Adipocyte (in vitro differentiated cells): ENCODE measurements at places on chromosomes 1 and 21.

- no peak for DNase-seq
Observed at GRCh38 chr1:153025797-153026196, 5.2 kb upstream of the SPRR1B start.

GRCh38 chr1:193060938-193061337 is 1.5 kb downstream of the RO60 start:
- DNase-seq = peak; percentile 58

DNA sequence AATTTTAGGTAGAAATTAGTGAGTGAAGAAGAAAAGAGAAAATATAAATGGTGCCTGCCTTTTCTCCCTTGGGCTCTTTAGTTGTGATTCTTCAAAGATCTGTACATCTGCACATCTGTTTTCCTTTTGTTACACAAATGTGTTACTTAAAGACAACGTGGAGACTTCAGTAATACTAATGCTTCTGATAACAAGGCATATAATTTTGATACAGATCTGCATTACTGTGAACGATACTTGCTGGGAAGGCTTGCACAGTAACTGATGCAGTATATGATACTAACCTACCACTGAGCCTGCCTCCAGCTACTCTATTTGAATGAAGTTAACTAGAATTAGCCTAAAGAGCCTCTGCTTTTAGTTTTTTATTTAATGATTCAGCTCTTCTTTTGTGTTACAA is 244.6 kb downstream of the COL11A1 start:
- DNase-seq = no peak

DNA sequence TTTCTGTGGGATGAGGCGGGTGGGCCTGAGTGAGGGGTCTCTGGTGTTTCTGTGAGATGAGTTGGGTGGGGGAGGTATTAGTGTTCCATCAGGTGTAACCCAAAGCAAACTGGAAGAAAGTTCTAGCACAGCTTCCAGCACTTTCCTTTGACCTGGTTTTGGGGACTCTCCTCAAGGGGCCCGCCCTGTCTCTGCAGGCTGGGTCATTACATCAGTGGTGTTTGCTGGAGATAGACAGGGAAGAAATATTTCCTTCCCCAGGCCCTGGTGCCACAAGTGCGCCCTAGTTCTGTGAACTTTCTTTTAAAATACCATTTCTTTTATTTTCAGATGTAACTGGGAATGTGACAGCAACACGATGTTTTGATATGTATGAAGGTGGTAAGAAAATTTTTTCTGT is 16.5 kb upstream of the MX2 start:
- no peak for DNase-seq

- no peak for DNase-seq
Observed at GRCh38 chr21:42279341-42279871, 35.8 kb downstream of the TFF3 start.

DNA sequence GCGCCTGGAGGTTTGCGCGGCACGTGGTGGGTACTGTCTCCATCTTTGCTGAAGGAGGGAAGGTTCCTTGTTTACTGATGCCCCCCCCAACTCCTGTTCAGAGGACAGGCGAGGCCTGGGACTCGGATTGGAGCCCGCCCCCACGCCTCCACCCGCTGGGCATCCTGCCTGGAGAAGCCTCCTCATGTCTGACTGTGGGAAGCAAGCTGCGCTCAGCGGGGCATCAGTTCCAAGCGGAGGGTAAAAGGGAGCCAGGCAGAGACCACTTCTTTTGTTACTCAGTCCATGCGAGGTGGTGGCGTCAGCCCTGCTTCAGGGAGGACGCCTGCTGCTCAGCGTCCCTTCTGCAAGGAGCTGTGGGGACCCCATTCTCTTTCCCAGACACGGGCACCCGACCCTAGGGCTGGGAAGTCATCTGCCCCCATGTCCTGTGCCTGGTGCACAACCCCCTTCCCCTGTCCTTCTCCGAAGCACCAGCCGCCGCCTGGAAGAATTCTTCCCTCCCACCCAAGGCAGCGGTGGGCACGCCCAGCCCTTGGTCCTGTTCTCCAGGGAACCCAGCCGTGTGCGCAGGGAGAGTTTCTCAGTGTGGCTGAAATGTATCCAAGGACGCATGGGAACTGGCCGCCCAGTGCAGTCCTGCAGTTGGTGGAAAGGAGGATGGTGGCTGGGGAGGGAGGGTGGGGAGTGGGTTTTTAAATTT is 414.0 kb downstream of the CAMTA1 start:
- DNase-seq = no peak

DNA sequence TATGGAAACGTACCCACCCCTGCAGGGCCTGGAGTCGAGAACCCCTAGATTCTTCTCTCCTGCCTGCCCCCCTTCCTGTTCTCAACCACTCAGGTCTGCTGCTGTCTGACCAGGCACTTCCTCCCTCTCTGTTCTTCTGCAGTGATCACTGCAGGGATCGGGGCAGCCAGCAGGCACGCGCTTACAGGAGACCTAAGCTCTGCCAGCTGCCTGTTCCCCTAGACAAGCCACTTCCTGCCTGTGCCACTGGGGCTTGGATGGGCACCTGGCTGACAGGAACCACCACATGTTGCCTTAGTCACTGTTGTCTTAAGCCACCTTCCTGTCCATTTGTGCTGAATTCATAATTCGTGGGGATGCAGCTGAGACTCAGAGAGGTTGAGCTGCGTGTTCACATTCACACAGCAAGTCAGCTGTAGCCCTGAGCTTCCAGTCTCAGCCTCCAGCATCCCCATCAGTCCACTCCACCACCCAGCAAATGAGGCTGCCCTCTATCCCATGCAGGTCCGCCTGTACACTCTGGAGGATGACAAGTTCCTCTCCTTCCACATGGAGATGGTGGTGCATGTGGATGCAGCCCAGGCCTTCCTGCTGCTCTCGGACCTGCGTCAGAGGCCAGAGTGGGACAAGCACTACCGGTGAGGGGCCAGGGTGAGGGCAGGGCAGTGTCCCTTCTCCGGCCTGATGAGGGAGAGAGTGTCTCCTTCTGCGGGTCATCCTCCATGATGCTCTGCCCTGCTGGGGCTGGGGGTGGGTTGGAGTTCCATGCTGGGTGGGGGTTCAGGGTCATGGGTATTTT is 18.6 kb downstream of the FAM151A start:
- DNase-seq = no peak

DNA sequence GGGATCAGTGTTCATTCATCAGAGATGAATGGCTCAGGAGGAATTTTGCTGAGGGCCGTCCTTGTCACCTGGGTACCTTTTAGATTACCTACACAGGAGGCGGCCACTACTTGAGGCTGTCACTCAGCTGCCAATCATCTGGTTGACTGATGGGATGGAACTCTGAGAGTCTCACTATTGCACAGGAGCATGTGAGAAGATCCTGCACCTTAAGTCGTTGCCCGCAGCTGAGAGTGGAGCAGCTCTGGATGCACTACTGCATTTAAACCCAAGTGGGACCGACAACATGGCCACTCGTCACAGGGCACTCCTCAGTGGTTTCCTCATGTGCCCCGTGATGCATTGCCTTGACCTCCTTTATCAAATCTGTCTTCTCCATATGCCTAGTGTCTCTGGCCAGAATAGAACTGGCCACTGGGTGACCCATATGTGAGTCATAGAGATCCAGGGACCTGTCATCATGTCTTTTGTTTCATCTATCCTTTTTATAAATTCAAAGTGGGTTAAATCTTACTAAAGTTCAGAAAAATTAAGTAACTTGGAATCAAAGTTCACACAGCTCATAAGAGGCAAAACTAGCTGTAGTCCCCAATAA is 165.5 kb downstream of the ZSCAN20 start:
- no peak for DNase-seq

DNA sequence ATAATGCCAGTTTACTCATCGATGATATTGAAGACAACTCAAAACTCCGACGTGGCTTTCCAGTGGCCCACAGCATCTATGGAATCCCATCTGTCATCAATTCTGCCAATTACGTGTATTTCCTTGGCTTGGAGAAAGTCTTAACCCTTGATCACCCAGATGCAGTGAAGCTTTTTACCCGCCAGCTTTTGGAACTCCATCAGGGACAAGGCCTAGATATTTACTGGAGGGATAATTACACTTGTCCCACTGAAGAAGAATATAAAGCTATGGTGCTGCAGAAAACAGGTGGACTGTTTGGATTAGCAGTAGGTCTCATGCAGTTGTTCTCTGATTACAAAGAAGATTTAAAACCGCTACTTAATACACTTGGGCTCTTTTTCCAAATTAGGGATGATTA is 13.7 kb downstream of the GGPS1 start:
- DNase-seq = no peak

- peak; percentile 19 for DNase-seq
Observed at GRCh38 chr1:96962751-96963211, 241.2 kb downstream of the PTBP2 start.

- DNase-seq = no peak
Observed at GRCh38 chr1:154846565-154847442, 23.3 kb downstream of the KCNN3 start.

- no peak for DNase-seq
Observed at GRCh38 chr1:21381354-21381753, 58.6 kb upstream of the NBPF3 start.

DNA sequence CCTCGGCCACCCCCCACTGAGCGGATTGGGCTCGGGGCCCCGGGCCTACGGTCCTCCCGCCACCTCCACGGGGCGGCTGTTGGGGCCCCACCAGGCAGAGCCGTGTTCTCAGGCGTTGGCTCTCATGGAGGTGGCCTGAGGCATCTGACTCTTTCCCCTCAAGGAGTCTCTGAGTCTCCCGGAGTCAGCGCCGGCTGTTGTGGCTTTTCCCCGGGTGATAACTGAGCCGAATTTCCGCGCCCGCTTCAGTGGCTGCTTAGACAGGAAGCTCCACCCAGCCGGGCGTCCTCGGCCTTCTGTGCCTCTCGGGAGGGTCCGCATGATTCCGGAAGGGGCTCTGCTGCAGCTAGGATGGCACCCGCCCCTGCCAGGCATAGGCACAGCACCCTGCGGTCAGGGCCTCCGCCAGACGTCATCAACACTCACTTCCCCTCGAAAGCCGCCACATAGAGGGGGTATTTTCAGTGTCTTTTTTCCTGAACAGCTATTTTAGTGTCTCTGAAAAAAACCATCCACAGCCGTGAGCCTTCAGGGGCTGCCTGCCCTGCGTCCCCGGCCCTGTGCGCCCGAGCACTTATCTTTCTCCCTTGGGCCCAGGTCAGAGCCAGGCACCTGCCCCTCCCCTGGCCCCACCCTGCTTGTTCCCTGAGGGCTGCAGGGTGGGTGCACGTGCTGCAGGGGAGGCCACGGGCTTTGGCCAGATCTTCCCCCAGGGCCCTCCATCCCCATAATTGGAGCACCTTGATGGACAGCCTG is 72.9 kb downstream of the SKI start:
- DNase-seq = no peak

DNA sequence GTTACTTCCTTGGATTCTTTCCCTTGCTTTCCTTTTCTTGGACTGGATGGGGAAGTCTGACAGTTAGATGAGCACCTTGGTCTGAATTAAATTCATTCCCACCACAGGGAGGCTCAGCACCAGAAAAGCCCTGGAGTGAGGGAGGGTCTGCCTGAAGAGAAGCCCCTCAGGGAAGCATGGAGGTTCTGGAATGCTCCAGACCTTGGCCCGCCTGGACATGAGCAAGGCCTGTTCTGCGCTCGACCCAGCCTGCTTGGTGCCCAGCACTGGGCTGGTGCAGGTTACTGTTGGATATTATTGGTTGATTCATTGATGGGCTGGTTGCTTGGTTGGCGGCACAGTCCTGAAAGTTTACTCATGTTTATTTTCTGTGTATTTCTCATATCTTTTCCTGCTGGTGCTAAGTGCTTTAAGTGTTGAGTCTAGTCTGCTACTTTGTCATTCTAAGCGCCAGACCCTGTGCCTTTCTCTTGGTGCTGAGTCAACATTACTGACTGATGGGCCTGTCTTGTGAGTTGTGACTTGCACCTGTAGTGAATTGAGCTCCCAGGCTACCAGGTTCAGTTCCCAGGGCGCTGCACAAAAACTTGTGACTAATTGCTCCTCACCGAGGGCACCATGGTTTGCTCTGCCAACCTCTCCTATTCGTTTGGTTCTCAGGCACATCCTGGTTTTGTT is 538.5 kb downstream of the KIF26B start:
- no peak for DNase-seq

- peak; percentile 87 for DNase-seq
Observed at GRCh38 chr1:28249013-28249865, 10.1 kb upstream of the SESN2 start.

GRCh38 chr1:15543589-15544568 is 17.2 kb downstream of the DNAJC16 start:
- DNase-seq = peak; percentile 60

DNA sequence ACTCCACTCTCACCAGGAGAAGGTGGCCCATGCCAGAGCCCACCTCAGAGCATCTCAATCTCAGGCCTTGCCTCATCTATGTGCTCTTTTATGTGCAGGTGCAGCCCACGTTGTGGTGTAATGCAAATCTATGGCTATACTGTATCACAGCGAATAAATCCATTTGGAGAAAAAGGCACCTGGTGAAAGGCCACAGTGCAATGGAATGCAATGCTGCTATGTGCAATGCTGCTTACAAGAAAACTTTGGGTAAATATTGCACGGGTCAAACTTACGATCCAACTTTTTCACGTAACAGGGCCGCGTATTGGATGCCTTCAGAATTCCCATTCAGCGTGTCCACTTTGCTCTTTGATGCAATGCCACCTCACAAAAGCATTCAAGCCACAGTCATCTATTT is 13.5 kb downstream of the ZBTB18 start:
- no peak for DNase-seq

DNA sequence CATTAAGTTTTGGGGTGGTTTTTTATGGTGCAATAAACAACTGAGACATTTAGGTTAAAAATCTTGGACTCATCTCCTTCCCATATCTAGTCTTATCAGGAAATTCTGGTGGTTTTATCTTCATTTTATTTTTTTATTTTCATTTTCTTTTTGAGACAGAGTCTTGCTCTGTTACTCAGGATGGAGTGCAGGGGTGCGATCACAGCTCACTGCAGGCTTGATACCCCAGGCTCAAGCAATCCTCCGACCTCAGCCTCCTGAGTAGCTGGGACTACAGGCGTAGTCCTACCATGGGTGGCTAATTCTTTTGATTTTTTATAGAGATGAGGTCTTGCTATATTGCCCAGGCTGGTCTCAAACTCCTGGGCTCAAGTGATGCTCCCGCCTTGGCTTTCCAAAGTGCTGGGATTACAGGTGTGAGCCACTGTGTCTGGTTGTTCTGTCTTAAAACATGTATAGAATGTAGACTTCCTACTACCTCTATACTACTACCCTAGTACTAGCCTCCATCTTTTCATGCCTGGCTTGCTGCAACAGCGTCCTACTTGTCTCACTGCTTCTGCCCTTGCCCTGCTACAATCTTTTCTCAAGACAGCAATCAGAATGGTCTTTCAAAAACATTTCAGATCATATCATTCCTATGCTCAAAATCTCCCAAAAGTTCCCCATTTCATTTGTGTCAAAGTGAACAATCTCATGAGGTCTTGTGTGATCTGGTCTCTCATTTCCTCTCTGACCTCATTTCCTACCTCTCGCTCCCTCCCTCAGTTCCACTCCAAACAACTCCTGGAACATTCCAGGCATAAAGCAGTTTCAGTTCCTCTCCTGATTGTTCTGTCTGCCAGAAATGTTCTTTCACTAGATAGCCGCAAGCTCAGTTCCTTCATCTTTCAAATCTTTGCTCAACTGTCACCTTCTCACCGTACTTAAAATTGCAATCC is 5.9 kb upstream of the FCGR2A start:
- no peak for DNase-seq
